ENCODE measurements at places on chromosomes 5 and 9.

- DNase-seq, result no peak
These were observed 187.3 kb downstream of the RAB3C start for GRCh38 chr5:58770136-58770535.

GRCh38 chr5:57831932-57832331, 349.3 kb upstream of the ACTBL2 start:
- DNase-seq, result no peak

GRCh38 chr5:181031716-181032115, 8.3 kb upstream of the BTNL9 start:
- no peak for DNase-seq

- DNase-seq, result no peak
These were observed 32.4 kb upstream of the C5orf24 start for GRCh38 chr5:134813407-134813806.

DNA sequence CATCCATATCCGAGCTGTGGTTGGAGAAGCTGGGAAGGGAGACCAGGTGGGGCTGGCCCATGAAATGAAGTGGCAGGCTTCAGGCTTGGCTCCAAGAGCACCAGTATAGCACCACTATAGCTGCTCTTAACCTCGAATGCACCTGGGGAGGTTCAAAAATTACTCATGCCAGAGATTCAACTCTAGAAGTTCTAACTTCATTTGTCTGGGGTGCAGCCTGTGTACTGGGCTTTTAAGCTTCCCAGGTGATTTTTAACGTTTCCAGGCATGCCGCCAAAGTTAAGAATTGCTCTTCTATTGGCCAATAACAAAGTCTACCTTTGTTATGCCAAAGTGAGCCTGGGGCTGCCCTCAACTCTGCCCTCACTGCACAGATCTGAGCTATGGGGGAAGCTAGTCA, 458 bp downstream of the PRSS3 start:
- DNase-seq, result no peak

GRCh38 chr5:147391781-147392180, 118.1 kb downstream of the DPYSL3 start:
- DNase-seq, result no peak

- DNase-seq, result no peak
These were observed 32.8 kb upstream of the PLIN2 start for GRCh38 chr9:19160085-19160484.

- no peak for DNase-seq
These were observed 225.0 kb downstream of the MLLT3 start for GRCh38 chr9:20397348-20397747.

- no peak for DNase-seq
These were observed 59.2 kb downstream of the RIC1 start for GRCh38 chr9:5688109-5688508.

GRCh38 chr9:107219486-107220077, 63.5 kb upstream of the RAD23B start:
- no peak for DNase-seq

- DNase-seq, result no peak
These were observed 26.6 kb downstream of the IDNK start for GRCh38 chr9:83649515-83649914.
